Esophagus muscularis mucosa (tissue), 4 donors: ENCODE measurements at places on chromosomes 1 and 21. TPM values are rescaled to one million over a fixed set of nuclear protein-coding genes. Genes with fewer than 3 reads are reported as not detected.

DNA sequence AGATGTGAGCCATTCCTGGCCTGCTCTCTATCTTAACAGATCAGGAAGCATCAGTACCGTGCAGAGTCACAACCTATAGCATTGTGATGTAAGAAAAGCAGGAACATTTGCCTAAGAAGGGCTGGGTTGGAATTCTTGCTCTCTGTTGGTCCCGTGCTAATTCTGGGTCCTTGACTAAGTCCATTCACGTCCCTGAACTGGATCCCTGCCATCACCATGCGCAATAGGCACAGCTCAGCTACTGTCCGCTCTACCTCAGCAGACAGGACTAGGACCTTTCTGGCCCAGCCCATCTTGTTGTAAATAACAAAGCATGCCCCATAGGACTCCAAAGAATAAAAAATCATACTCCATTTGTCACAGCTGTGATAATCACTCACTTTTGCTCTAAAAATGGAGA is 175.0 kb downstream of the RGS7 start:
- no peak for DNase-seq

DNA sequence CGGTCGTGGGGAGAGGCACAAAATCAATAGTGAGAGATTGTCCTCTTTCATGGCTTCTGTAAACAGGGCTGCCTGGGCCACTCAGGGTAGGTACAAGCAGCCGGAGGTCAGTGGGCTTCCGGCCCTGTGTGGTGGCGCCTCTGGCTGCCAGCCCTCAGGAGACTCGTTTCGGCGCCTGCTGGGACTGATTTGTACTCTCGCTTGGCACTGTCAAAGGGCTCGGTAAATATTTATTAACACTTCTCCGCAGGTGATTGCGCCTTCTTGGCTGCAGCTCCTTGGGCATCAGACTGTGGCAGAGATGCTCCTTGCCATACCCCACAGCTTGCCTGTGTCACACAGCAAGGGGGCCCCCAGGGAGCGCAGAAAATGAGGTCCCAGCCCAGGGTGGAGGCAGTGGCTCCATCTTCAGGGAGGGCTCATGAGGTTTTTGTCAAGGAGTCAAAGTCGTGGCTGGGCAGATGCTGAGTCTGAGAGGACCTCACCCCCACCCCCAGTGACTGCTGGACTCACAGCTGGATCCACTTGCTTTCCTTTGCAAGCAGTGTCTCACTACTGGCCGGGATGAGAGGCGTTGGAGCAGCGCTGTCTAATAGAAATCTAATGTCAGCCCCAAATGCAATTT is 262.5 kb downstream of the GRIK3 start:
- DNase-seq, result no peak

- DNase-seq, result no peak
These were observed 7.2 kb upstream of the RNU1-1 start for GRCh38 chr1:16521288-16521583.

- no peak for DNase-seq
These were observed 24.2 kb upstream of the CTBS start for GRCh38 chr1:84598418-84598817.

DNA sequence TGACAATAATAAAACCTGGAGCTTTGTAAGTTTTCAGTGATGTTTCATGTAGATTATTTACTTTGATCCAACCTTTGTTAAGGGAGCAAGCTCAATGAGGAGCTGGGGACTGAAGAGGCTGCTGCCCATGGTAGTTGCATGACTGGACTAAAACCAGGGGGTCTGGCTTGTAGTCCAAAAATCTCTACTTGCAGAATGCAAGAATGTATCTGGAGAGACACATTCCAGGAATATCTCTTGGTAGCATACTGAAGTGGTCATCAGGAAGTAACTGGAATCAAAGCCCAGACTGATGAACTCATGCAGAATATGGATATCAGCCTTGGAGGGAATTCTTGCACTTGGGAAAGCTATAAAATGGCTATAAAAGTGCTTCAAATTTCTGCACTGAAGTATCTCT is 5.8 kb upstream of the KIAA0040 start:
- no peak for DNase-seq

DNA sequence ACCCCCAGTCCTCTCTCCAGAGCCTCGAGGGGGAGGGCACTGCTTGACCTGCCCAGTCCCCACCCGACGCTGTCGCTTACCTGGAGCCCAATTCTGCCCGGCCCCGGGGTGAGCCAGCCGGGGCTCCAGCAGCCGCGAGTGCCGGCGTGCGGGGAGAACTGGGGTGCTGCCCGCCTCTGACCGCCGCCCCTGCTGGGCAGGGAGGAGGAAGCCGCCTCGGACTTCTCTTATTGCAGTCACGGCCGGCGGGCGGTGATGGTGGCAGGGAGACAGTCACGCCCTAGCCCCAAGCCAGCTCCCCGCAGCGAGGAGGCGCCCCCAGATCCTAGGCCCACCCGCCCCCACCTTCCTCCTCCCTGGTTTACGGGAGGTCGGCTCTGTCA is at the start of gene FGR:
FGR (minus strand) TSS at position 201 of the 383 bp plus-strand sequence. CDS start 11,269 bp downstream, outside the sequence.
- no peak for DNase-seq

DNA sequence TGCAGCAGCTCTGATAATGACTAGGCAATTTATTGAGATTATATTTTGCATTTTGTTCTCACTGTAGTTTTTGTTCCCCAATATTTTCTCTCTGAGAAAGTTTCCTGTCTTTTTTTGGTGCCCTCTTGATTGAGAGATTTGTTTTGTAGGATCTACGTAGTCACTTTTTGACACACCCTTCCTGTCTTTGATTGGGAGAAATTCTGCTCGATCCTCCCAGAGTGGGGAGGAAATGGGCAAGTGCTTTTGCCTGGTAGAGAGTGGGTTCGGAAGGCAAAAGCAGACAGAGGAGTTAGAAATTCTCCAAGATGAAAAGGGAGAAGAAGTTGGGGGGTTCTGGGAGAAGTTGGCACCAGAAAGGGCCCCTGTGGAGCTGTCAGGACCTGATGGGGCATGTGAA is 42.1 kb upstream of the SYT6 start:
- no peak for DNase-seq

DNA sequence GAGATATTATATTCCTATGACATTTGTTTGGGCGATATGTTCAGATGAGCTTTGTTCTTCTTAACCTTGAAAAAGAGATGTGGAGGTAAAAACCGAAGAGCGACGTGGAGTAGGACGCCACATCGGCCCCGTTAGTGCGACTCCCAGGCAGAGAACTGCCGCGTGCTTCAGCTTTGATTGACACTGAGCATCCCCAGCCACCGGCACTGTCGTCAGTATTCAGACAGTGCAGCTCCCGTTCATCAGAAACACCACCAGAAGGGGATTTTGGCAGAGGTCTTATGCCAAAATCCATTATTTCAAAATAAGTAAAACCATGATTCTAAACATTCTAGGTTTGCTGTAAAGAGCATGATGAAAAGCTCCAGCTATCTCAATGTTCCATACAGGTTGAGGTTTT is 66.5 kb downstream of the AGPAT3 start:
- no peak for DNase-seq

DNA sequence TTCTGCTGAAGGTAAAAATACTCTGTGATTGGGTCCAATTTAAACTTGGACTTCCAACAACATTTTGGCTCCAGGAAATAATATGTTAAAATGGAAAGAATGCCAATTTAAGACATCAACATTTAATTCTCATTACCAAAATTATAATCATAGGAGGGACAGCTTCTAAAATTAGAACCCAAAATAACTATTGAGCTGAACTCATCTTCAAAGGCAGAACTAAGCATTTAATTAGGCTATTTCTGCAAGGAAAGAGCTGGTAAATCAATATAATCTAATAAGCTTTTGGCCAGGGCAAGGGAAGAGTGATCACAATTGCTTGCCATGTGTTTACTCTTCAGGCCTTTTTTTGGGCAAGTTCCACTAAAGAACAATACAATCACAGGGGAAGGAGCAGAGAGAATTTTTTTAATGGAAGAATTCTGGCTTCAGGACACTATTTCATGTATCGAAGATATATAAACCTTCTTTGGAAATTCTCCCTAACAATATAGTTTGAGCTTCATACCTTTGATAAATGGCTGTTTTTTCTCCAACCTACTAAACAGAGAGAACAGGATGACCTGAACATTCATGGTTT is 133.1 kb upstream of the PTBP2 start:
- DNase-seq, result no peak

GRCh38 chr1:230195199-230195598 is 128.2 kb downstream of the GALNT2 start:
- DNase-seq, result peak; percentile 19

Gene YY1AP1
- total RNA-seq, result 143 TPM

Gene AIRE
- total RNA-seq, result not detected

Gene LCE1D
- not detected for total RNA-seq

Gene HPCAL4
- not detected for total RNA-seq

Gene CHI3L2
- total RNA-seq, result 5.4 TPM

Gene GBP6
- under 0.01 TPM for total RNA-seq

Gene SLAMF1
- 0.65 TPM for total RNA-seq
